DMS79 treated with DMSO at 0.1 percent for 48 hours (cell line): ENCODE measurements at places on chromosomes 12 and 14.

GRCh38 chr14:95386536-95387095 lies 66.9 kb upstream of the CLMN start:
- DNase-seq: no peak

- no peak for DNase-seq
Measured at GRCh38 chr12:117524806-117525205, 163.4 kb upstream of the NOS1 start.

DNA sequence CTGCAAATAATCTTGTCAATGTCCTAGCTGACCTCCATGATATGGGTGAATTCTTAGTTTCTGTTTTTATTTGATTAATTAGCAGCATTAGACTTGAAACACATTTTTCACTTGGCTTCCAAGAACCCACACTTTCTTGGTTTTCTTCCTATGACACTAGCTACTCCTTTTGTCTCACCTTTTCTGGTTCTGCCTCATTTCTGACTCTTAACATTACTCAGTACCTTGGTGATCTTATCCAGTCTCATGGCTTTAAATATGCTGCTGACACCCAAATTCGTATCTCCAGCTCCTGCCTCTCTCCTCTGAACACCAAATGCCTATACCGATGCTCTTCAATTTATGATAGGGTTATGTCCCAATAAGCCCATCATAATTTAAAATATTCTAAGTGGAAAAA lies 32.0 kb upstream of the SSTR1 start:
- DNase-seq: no peak

GRCh38 chr12:108967869-108968540 lies 52.9 kb downstream of the SVOP start:
- no peak for DNase-seq

- no peak for DNase-seq
Measured at GRCh38 chr12:57280211-57281062, 29.4 kb upstream of the STAC3 start.

DNA sequence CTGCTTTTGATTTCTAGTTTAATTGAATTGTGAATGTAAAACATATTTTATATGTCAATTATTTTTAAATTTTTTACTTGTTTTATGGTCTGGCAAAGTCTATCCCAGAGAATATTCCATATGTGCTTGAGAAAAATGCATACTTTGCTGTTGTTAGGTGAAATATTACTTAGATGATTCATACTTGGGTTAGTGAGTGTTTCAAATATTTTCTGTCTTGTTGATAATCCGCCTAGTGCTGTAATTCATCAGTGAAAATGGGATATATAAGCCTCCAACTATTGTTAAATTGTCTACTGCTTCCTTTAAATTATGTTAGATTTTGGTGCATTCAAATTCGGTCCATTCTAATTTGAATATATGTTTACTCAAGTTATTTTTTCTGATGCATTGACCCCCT lies 395.5 kb downstream of the LRFN5 start:
- no peak for DNase-seq

DNA sequence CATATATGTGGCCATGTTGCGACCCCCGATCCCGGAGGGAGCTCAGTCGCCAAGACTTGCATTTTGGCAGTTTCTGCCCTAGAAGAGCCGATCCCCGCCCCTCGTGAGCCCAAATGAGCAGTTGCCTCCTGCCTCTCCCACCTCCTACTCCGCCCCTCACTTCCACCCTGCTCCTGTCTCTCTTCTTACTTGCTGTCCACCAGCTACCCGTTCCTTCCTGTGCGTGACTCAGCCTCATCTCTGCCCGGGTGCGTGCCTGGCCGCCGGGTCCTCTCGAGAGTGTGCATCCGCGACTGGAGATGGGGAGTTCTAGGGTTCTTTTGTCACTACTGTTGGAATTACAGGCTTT lies 585 bp downstream of the GPATCH2L start:
- DNase-seq: peak; percentile 25

DNA sequence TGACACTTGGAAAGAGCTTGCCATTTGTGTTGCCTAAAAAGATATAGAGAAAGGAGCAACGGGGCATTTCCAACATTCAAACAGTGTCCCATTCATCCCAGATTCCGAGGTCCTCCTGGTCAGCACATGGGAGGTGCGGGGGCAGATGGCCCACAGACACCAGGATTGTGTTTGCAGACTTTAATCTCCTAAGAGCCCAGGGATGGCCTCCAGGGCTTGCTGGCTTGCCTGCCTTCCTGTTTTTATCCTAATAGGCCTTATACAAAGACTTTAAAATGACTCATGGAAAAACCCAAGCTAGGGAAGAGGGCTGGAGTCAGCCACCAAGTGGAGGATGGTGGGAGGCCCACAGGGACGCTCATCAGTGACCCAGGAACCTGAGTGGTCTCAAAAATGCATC lies 21.5 kb upstream of the FAM181A start:
- no peak for DNase-seq

DNA sequence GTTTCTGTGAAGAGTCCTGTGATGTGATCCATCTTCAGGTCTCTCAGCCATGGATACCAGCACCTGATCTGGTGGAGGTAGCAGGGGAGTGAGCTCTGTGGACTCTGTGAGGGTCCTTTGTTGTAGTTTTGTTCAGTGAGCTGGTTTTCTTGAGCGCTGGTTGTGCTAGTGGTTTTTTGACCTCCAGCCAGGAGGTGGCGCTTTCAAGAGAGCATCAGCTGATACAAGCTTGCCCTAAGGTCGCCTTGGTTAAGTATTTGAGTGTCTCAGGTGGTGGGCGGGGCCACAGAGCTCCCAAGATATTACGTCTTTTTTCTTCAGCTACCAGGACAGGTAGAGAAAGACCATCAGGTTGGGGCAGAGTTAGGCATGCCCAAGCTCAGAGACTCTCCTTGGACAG lies 139.7 kb downstream of the TTLL5 start:
- no peak for DNase-seq

DNA sequence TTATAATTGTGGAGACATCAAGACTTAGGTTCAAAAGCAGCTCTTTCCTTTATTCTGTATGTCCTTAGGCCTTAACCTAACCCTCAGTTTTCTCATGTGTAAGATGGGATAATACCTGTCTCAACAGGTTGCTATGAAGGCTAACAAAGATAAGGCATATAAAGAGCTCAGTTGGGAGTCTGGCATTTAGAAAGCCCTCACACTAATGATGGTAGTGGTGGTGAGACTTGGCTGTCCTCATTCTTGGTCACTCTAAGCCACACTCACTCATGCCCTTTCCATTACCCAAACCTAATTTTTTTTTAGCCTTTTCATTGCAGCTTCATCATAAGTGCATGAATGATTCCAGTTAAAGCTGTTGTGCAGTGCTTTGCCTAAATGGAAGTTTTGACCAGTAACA lies 137.3 kb downstream of the TGFB3 start:
- DNase-seq: no peak

DNA sequence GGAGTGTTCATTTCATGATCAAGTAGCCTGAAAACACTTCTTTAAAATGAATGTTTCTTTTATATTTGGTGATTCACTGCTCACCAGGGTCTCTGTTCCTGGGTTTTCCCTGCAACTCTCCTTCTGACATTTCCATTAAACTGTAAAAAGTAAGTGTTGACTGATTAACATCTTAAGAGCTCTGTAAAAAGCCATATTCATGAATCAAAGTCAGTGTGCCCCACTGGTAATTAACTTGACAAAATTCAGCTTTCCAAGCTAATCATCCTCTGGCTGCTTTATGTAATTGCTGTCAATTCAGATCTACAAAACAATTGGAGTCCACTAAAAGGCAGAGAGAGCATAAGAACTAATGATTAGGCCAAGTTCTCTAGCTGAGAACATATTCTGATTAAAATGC lies 41.6 kb downstream of the CNTN1 start:
- no peak for DNase-seq

DNA sequence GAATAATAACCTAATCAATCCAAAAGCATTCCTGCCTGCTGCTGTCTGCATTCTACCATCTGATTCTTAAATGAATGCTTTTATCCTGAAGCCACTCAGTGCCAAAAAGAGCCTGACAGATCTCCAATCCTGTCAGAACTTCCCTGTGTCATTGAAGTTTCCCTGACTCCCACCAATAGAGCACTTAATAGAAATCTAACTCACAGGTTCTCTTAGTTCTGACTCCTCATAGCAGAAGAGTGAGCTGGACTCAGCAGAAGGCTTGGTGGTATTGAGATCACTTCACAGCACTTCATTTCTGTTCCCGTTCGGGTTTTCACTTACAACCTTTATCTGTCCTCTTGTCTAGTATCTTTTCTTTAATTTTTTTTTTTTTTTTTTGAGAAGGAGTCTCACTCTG lies 102.6 kb downstream of the OTOGL start:
- DNase-seq: no peak

DNA sequence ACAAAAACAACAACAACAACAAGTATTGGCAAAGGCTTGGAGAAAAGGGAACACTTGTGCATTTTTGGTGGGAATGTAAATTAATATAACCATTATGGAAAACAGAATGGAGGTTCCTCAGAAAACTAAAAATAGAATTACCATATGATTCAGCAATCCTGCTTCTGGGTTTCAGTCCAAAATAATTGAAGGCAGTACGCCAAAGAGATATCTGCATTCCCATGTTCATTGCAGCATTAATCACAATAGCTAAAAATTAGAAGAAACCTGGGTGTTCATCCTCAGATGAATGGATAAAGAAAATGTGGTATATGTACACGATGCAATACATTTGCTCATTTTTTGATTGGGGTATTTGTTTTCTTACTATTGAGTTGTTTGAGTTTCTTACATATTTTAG lies 813.0 kb downstream of the NRXN3 start:
- DNase-seq: no peak

- DNase-seq: no peak
Measured at GRCh38 chr14:90678420-90678819, 137.8 kb downstream of the TTC7B start.

- DNase-seq: peak; percentile 92
Measured at GRCh38 chr14:56659964-56660551, 80.5 kb downstream of the TMEM260 start.

DNA sequence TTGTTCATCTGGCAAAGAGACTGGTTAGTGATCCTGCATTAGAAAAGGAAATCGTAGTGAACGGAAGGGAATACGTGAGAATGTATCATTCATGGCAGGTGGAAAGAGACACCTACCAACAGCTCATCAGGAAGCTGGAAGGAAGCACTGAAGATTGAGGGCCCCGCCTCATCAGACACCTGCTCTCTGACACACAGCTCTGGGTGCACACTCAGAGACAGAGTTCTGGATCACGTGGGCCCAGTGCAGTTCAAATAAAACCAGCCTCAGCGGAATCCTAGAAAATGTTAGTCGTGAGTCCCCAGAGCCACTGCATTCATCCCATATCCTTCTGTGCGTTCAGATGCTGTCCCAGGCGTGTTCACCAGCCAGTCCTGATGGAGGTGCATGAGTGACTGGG lies 129.7 kb downstream of the GLT1D1 start:
- DNase-seq: no peak

DNA sequence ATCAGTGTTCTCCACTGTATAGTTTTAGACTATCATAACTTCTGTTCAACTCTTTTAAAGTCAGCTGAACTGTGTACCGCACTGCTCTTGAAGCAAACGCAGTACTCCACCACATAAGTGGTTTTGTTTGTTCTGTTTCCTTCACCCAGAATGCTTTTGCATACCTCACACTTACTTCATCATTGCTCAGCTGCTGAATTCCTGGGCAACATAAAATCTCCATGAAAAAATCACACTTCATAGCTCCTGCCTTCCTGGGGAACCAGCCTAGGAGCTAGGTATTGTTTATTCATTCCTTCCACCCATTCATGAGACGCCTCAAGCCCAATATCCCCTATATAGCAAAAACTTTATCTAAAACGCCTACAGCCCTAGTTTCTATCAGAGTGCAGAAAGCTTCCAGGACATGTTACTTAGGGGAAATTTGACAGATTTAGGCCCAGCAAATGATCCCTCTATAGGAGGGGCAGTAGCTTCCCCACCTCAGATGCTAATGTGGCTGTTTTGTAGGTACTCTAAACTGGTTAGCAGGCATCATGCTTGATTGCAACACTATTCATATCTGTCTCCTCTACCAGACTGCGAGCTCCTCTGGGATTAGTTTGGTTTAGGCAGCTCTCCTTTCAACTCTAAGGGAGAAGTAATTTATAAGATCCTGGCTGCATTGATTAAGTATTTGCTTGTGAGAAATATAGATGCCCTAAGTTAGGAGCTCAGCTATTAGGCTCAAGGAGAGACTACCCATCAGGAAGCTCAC lies 44.5 kb downstream of the LRRC9 start:
- DNase-seq: no peak

DNA sequence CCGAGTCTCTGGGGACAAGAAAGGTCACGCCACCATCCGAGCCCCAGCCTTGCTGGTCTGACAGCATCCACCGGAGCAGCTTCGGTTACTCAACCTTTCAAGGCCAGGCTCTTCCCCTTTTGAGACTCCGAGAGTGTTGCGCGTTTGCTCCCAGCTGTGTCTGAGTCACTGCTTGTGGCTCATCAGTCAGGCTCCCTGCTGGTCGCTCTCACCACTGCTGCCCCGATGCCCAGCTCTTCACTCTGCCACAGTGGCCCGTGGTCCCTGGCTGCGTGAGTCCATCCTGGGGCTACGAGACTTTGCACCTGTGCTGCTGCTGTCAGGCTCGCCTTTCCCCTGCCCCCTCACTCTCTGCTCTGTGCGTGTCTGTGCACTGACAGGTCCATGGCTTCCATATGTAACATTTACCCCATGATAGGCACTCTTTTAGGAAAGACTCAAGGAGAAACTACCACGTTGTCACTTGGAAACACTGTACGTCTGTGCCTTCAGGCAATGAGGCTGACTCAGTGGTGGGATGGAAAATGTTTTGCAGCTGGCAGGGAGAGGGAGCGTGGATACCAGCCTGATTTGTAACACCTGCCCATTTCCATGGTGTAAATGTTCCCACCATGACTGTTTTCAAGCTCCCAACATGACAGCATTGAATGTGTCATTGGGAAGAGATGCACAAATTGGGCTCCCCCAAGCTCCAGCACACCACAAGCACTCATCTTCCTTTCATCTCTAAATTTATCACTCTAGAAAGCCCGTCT lies 350.7 kb downstream of the TMEM132D start:
- no peak for DNase-seq

DNA sequence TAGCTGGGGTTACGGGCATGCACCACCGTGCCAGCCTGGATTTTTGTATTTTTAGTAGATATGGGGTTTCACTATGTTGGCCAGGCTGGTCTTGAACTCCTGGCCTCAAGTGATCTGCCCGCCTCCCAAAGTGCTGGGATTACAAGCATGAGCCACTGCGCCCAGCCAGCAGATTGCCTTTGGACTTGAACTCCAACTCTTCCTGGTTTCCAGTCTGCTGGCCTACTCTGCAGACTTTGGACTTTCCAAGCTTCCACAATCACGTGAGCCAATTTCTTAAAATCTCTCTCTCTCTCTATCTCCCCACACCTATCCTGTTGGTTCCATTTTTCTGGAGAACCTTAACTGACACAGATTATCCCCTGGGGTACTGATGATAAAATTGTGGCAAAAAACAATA lies 55.0 kb downstream of the EMP1 start:
- no peak for DNase-seq
